ENCODE measurements at places on chromosomes 12 and 14.

DNA sequence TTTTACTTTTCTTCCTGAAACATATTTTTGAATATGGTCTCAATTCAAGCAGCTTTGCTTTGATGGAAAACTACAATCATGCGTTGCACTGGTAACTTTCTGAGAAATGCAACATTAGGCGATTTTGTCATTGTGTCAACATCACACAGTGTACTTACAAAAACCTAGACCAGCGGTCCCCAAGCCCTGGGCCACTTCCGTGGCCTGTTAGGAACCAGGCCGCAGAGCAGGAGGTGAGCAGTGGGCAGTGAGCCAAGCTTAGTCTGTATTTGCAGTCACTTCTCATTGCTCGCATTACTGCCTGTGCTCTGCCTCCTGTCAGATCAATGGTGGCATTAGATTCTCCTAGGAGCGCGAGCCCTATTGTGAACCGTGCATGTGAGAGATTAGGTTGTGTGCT, 163.7 kb upstream of the NOVA1 start:
- DNase-seq, result no peak

- DNase-seq, result no peak
These were observed 19.2 kb downstream of the DDX51 start for GRCh38 chr12:132124766-132125425.

DNA sequence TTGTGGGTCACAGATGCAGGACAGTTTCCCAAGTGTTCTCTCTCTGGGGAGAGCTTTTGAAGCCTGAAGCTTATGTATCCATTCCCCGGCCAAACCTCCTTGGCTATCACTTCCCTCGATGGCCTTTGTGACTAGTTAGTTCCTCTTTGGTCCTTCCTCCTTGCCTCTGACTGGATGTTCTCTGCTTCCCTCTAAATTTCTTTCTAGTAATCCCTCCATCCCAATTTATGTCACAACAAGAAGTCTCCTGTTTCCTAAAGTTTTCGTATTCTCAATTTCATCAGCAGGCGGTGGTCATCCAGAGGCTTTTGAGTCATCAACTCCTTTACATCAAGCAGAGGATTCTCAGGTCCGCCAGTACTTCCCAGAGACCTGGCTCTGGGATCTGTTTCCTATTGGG, 27.5 kb downstream of the A2ML1 start:
- DNase-seq, result no peak

GRCh38 chr14:52227619-52228222, 39.8 kb upstream of the PTGDR start:
- no peak for DNase-seq

DNA sequence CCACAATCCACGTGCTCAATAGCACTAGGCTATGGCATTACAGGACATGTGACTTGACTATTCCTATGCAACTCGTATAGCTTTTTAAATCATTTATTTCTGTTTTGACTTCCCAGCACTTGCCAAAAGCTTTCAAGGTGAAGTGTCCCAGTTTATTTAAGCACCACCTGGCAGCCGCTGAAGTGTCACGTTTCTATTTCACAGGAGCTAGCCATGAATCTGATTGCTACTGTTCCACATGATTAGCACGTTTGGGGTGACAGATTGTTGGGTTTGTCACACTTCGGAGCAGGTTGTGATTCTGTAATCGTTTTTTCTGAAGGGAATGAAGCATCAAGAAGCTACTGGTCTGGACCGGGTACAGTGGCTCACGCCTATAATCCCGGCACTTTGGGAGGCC, 39.9 kb upstream of the BICDL1 start:
- no peak for DNase-seq
